ENCODE measurements at places on chromosomes 2 and 18.

GRCh38 chr2:210038078-210038477 is 35.6 kb downstream of the RPE start:
- DNase-seq: no peak

DNA sequence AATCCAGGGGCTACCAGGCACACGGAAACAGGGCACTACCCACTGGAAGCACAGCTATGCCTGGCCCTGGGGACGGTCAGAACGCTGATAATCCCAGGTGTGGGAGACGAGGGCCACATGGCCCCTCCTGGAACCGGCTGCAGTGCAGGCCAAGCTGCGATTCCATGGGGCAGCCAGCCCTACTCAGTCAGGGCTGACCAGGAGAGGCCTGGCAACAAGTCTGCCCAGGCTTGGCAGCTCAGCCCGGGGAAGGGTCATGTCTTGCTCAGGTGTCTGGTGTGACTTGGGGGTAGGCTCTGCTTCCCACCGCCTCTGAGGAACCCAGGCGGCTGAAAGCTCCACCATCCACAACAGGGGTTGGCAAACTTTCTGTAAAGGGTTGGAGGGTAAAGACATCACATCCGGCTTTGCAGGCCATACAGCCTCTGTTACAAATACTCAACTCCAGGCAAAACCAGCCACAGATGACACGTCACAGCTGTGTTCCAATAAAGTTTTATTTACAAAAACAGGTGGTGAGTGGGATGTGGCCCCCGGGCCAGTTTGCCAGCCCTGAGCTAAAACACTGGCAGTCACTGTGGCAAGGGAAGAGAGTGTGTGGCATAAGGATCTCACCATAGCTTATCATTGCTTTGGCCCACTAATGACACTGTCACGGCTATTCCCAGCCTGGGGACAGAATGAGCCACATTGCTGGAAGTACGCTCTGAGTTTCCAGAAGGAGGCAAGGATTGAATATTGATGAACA is 85.2 kb downstream of the NDUFA10 start:
- DNase-seq: no peak

DNA sequence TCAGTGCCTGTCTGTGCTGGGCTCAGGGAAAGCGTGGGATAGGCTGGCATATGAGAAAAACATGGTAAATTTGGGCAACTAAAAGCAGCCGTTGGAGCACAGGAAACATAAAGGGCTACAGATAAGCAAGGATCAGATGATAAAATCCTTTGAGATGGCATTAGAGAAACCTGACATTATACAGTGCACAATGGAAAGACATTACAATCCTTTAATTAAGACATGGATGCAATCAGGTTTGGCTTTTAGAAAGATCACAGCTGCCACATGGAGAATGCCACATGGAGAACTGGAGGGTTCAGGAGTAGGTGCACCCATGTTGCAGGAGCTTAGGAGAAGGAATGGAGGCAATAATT is 117.3 kb downstream of the CDC42EP3 start:
- no peak for DNase-seq

- no peak for DNase-seq
Observed at GRCh38 chr2:234479465-234479864, 17.4 kb downstream of the ARL4C start.
